ENCODE measurements at places on chromosomes 7 and 10. TPM values are rescaled to one million over a fixed set of nuclear protein-coding genes. Genes with fewer than 3 reads are reported as not detected.

- no peak overlapping the region for H3K4me3 ChIP-seq
- no peak for DNase-seq
- no peaks in the 10 kb centered on the region for H3K27me3 ChIP-seq
- no peaks in the 10 kb centered on the region for H3K36me3 ChIP-seq
- H3K27ac ChIP-seq, result no peak overlapping the region
Observed at GRCh38 chr10:91569522-91569921, 63.3 kb downstream of the PPP1R3C start.

GRCh38 chr7:43204081-43204480 is 91.6 kb downstream of the HECW1 start:
- no peak overlapping the region for H3K4me3 ChIP-seq
- DNase-seq, result no peak
- no peaks in the 10 kb centered on the region for H3K4me1 ChIP-seq
- no peaks in the 10 kb centered on the region for H3K27me3 ChIP-seq

DNA sequence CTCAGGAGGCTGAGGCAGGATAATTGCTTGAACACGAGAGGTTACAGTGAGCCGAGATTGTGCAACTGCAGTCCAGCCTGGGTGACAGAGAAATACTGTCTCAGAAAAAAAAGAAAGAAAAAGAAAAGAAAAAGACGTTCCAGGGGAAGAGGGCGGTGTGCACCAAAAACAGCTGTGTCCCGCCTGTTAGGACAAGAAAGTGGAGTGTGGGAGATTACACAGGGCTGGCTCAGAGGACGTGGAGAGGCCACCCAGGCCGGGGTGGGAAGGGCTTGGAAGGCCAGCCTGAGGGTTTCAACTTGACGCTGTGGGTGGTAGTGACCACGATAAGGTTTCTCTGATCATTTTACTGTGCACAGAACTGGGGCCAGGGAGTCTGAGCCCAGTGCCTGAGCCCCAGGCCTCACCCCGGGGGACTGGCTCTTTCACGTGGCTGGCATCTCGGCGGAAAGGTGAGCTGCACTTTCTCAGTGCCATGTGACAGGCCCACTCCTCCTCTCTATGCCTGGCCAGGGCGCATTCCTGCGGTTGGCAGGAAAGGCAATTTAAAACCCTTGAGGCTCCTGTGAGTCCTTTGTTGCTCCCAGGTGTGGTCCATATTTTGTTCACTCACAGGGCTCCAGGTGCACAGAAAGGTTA is 13.9 kb downstream of the RHBDD2 start:
- DNase-seq, result no peak
- no peak overlapping the region for H3K4me3 ChIP-seq
- H3K4me1 ChIP-seq, result peaks cover 3% of the 10 kb centered on the region
- H3K27ac ChIP-seq, result no peak overlapping the region

- no peaks in the 10 kb centered on the region for H3K36me3 ChIP-seq
- H3K27me3 ChIP-seq, result no peaks in the 10 kb centered on the region
- H3K4me3 ChIP-seq, result peak overlapping the region; percentile 29
- DNase-seq, result no peak
- H3K27ac ChIP-seq, result peak overlapping the region; percentile 66
- H3K4me1 ChIP-seq, result no peaks in the 10 kb centered on the region
Observed at GRCh38 chr10:130300608-130301020, 164.4 kb downstream of the GLRX3 start.

- no peaks in the 10 kb centered on the region for H3K4me1 ChIP-seq
- no peak overlapping the region for H3K4me3 ChIP-seq
- peaks cover 8% of the 10 kb centered on the region for H3K27me3 ChIP-seq
- no peak overlapping the region for H3K27ac ChIP-seq
- no peaks in the 10 kb centered on the region for H3K36me3 ChIP-seq
Observed at GRCh38 chr10:118459642-118460193, 117.6 kb upstream of the FAM204A start.

DNA sequence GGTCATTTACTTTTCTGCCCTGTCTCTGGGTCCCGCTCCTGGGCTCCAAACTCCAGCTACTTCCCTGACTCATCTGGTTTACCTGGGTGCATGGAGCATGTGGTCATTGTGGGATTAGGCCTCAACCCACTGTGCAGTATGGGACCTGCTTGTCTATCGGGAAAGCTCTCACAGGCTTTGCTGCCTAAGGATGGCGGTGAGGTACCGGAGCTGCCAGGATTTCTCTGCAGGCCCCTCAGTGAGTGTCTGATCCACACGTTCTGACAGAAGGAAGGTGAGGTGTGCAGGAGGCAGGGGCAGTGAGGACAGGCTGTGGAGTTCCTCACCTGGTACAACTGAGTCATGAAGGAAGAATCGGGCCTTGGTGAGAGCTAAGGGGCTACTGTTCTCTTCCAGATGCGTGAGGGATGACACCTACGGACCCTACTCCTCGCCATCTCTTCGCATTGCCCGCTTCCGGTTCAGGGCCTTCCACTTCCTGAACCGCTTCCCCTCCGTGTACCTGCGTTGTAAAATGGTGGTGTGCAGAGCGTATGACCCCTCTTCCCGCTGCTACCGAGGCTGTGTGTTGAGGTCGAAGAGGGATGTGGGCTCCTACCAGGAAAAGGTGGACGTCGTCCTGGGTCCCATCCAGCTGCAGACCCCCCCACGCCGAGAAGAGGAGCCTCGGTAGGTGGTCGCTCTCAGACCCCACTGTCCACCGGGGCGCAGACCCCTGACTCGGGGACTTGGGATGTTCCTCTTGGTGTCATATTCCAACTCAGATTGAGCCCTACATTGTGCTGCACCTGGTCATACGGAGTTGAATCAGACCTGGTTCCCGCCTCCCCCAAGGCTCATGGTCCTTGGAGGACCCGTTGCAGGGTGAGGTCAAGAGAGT is 56.7 kb downstream of the C10orf120 start:
- no peaks in the 10 kb centered on the region for H3K27me3 ChIP-seq
- no peaks in the 10 kb centered on the region for H3K36me3 ChIP-seq
- no peaks in the 10 kb centered on the region for H3K4me1 ChIP-seq
- DNase-seq, result no peak
- H3K4me3 ChIP-seq, result no peak overlapping the region

DNA sequence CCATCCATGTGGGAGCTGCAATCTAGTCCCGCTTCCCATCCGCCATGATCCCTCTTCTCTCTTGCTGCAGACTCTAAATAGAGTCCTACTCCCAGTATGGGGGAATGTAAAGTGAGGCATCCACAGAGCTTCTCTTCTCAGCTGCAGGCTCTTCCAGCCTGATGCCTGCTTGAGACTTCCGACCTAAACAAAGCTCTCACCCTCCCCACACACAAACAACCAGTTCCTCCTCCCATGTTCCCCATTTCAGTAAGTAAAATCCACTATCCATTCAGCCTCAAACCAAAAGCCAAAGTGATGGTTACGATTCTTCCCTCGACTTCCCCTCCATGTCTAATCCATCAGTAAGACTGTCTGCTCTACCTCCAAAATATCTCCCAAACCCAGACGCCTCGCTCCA is 108.2 kb upstream of the NFE2L3 start:
- H3K4me3 ChIP-seq, result no peak overlapping the region
- no peaks in the 10 kb centered on the region for H3K4me1 ChIP-seq
- no peak for DNase-seq
- no peaks in the 10 kb centered on the region for H3K36me3 ChIP-seq
- H3K27ac ChIP-seq, result no peak overlapping the region

DNA sequence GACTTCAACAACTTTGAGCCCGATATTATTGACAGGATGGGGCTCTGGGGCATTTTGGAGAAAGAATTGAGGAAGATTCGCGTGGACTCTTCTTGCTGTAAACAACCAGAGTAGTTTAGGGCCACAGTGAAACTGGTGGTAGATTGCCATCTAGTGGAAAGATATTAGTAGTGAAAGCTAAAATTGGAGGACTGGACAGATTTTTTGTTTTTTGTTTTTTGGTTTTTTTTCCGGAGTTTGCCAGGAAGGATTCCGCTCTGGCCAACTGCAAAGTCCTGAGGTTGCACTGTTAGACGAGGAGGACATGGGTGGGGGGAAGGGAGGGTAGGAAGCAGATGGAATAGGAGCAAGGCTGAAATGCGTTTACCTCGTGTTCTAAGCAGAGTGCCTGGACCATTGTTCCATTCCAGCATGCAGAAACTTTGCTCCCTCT is 11.7 kb downstream of the NOBOX start:
- peaks cover 5% of the 10 kb centered on the region for H3K4me1 ChIP-seq
- no peak overlapping the region for H3K4me3 ChIP-seq
- H3K27me3 ChIP-seq, result no peaks in the 10 kb centered on the region
- no peak overlapping the region for H3K27ac ChIP-seq
- peak; percentile 76 for DNase-seq

DNA sequence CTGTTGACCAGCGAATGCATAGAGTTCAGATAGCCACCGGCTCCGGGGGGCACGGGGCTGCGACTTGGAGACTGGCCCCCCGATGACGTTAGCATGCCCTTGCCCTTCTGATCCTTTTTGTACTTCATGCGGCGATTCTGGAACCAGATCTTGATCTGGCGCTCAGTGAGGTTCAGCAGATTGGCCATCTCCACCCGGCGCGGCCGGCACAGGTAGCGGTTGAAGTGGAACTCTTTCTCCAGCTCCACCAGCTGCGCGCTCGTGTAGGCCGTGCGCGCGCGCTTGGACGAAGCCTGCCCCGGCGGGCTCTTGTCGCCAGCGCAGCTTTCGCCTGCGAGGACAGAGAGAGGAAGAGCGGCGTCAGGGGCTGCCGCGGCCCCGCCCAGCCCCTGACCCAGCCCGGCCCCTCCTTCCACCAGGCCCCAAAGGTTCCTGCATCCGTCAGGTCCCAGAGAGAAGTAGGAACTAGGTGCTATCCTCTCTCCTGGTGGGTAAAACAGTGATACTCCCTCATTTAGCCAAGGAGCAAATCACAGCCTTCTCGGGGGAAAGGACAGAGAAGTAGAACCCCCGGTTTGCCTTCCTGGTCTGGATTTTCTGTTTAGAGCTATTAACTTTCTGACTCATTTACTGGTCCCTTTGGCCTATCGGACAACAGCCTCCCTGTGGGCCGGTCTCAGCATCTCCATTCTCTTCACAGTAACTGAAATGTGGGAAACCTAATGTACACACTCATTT is 6.1 kb upstream of the HOXA2 start:
- no peaks in the 10 kb centered on the region for H3K4me1 ChIP-seq
- H3K27ac ChIP-seq, result no peak overlapping the region
- no peaks in the 10 kb centered on the region for H3K36me3 ChIP-seq
- H3K27me3 ChIP-seq, result peaks cover 11% of the 10 kb centered on the region

- peaks cover 6% of the 10 kb centered on the region for H3K27me3 ChIP-seq
- H3K27ac ChIP-seq, result no peak within 1 kb of the TSS
- H3K4me3 ChIP-seq, result no peak within 1 kb of the TSS
- no peaks in the 10 kb centered on the region for H3K36me3 ChIP-seq
- H3K4me1 ChIP-seq, result no peaks in the 10 kb centered on the region
Observed at GRCh38 chr7:117479225-117480054, at the start of gene CFTR. Gene CFTR (plus strand): TSS chr7:117480025. CDS start chr7:117480095, 70 bp downstream.

DNA sequence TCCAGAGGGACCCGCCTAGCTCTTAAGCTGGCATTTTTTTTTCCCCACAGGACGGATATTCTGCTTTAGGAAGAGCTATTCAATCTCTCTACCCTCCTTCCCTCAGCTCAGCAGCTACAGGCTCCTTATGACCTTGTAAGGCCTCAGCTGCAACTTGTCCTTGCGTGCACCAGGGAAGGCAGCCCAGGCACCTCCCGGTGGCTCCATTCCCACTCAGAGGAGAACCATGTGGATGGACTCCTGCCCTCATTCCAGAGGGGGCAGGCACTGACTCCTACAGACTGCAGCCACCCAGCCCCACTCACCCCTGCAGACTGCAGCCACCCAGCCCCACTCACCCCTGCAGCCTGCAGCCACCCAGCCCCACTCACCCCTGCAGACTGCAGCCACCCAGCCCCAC is 73.7 kb downstream of the ITIH5 start:
- no peak overlapping the region for H3K4me3 ChIP-seq
- H3K4me1 ChIP-seq, result no peaks in the 10 kb centered on the region
- H3K27ac ChIP-seq, result no peak overlapping the region
- H3K36me3 ChIP-seq, result no peaks in the 10 kb centered on the region

Gene AHCYL2
- 11.6 TPM for total RNA-seq

Gene LRIT1
- total RNA-seq, result not detected

Gene CFAP58
- 0.11 TPM for total RNA-seq

Gene OGA
- 427 TPM for total RNA-seq

Data from natural killer cell (primary cell).